ENCODE measurements at places on chromosomes 5 and 9.
A peak's percentile ranks its signal among the peaks of the same experiment; 100 is the strongest.

GRCh38 chr5:17727098-17727497, 92.8 kb downstream of the TAF11L14 start:
- no peak for DNase-seq

- no peak for DNase-seq
Measured at GRCh38 chr5:137366526-137366925, 132.6 kb downstream of the SPOCK1 start.

GRCh38 chr9:98781588-98782383, 14.6 kb downstream of the ANKS6 start:
- no peak for DNase-seq

- DNase-seq: no peak
Measured at GRCh38 chr9:96242811-96243210, 59.2 kb downstream of the HSD17B3 start.

DNA sequence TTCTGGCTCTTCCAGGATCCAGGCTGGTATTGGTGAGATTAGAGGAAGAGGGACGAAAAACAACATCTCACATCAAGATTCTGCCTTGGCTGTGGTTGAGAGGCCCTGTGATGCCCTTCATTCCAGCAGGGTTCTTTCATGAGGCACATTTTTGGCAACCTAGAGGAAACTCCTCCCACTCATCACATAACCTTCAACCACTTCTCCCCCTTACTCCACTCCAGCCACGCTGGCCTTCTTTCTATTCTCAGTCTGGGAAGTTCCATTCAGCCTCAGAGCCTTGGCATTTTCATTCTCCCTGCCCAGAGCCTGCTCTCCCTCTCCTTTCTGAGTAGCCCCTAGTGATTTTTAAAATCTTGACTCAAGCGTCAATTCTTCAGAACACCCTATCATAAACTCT, 337.5 kb downstream of the ZSWIM6 start:
- DNase-seq: no peak

DNA sequence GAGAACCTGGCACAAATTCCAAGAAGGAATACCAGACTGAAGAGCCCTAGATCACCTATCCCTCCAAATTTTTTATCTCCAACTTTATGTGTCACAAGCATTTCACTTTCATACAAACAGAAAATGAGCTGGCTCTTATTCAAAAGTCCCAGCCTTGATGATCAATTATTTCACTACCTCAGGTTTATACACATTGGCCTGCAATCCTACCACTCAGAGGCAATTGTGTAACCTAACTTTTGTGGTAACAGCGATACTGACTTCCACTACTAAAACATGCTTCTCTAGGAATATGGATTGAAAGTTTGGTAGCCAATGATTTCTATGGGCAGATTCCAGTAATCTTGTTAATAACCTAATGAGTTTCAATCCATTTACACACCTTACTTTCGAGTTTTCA, 10.5 kb downstream of the RNF38 start:
- no peak for DNase-seq

DNA sequence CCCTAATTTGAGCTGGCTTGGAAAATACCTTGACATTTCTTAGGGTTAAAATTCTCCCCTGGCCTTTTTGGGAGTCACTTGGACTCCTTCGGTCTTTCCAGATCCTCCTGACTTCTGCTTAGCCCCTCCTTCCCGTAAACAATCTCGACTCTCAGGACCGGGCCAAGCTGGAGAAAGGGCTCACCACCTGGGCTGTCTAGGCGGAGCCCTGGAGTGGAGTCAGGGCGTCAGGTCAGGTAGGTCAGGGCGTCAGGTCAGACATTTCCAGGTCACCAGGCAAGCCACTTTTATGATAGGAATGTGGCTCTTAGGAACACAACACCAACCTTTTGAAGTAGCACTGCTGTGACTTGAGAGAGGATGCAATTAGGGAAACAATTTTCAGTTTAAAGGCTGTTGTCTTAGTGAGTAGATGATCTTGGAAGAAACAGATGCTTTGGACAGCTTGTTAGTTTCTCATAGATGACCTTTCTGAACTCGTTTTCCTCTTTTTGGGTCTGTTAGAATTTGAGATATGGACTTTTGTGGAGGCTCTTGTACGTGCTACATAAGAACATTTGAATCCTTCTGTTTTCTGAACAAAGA, 12.8 kb downstream of the OSTF1 start:
- DNase-seq: no peak

- no peak for DNase-seq
Measured at GRCh38 chr9:131589124-131589711, 43.9 kb downstream of the PRRT1B start.

- DNase-seq: peak; percentile 73
Measured at GRCh38 chr5:139514486-139514856, 31.9 kb upstream of the STING1 start.

- peak; percentile 16 for DNase-seq
Measured at GRCh38 chr5:9468060-9468388, 77.9 kb downstream of the SEMA5A start.

GRCh38 chr5:53917826-53918225, 357.4 kb downstream of the NDUFS4 start:
- DNase-seq: no peak

- DNase-seq: no peak
Measured at GRCh38 chr9:4022435-4023067, 277.3 kb downstream of the GLIS3 start.

DNA sequence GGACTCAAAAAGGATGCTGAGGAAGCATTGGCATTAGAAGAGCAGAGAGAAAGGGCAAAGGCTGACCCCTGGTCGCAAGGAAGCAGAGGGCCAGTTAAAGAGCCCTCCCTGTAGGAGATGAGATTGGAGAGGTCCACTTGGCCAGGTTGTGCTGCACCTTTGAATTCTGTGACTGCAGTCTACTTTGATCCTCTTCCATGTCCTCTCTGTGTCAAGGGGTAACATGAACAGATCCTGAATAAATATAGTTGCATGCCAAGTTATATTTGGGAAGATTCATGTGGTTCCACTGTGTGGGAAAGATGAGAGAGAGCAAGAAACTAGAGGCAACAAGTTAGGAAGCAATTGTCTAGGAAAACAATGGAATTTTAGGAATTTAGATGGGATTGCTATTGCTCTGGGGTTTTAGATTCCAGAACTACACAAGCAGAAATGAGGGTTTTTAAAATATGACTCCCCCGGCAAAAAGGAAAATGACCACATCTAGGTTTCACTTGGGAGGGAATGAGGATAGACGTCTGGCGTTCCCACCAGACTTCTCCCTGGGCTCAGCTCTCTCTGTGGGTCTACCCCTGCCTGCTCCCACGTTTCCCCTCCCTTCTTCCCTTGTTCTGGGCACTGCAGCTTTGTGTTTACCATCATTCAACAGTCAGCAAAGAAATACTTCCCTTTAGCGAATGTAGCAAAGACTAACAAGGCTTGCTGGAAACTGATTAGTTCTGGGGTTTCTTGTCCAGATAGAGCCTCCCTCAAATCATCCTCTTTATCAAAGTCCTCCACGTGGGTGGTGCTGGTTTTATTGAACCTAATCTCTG, 63.6 kb downstream of the SNX18 start:
- DNase-seq: no peak

GRCh38 chr5:10455277-10455670, 13.6 kb downstream of the ROPN1L start:
- no peak for DNase-seq

DNA sequence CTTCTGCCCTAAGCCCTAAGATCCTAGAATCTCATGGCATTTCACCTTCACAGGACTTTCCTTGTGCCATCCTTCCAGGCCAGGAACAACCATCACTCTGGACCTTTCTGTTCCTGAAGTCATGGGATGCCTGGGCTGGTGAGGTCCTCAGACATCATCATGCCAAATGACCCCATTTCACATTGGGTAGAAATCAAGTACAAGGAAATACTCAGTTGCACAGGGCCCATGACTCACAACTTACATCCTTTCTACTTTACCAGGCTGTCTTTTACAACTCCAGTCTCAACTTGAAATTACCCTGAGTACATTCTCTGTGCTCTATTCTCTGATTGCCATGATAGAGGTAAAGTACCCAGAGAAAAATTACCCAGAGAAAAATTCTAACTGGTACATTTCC, 167.1 kb downstream of the PIK3R1 start:
- DNase-seq: no peak

DNA sequence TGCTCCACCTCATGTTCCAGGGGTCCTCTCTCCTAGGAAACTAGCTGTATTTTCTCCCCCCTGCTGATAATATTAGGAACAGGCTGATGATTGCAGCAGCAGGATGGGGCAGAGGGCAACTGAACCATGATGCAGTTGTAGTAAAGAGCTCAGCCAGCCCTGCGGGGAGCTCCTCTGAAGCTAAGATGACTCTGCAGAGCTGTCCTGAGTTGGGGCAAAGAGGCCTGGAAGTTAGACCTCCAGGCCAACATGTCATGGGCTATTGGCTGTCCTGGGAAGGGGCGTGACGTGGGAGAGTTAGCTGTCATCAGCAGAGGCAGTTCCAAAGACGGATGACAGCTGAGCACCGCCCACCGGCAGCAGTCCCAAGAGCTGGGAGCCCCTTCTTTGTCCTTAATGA, 6.6 kb upstream of the FBP1 start:
- DNase-seq: no peak

DNA sequence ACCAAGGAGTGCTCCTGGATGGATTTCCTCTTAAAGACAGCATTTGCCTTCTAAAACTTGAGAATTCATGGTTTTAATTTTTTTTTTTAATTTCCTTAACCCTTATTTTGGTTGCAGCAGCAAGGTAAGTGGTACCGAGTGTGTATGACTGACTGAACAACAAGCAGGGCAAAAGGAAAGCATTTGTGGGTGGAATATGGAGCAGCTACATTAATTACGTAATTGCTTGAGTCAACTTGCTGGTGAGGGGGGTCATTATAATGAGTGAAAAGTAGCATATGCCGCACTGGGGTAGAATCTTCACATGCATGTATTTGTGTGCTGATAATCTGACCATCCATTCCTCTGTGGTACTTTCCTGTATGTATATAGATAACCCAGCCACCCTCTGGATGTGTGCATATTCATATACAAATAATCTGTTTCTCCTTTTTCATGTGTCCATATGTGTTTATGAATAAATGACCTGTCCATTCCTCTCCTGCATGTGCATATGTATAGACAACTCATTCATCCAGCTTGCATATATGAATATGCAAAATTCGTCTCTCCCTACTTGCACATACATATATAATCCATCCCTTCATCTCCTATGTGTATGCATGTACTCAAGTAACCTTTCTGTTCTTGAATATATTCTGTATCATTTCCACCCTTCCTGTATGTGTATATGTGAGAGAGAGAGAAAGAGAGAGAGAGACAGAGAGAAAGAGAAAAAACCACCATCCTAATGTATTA, 147.5 kb upstream of the RUSC2 start:
- DNase-seq: no peak

DNA sequence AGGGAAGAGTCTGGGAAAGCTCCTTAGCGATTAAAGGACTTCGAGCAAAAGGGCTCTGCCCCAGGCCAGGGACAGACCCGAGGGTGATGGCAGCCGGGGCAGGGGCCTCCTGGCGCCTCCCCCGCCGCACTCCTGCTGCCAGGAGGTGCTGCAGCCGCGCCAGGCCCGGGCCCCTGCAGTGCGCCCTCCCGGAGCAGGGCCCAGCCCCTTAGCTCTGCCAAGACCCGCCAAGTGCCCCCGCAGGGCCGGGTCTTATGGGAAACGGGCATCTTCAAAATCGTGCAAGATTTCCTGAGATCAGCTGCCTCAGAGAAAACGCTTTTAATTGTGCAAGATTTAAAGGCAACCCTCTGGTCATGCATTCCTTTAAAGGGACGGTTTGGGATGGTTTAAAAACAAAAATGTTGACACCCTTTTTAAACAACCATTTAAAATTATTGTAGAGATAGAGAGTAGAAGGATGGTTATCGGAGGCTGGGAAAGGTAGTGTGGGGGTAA, 52.4 kb downstream of the CDC14B start:
- no peak for DNase-seq

DNA sequence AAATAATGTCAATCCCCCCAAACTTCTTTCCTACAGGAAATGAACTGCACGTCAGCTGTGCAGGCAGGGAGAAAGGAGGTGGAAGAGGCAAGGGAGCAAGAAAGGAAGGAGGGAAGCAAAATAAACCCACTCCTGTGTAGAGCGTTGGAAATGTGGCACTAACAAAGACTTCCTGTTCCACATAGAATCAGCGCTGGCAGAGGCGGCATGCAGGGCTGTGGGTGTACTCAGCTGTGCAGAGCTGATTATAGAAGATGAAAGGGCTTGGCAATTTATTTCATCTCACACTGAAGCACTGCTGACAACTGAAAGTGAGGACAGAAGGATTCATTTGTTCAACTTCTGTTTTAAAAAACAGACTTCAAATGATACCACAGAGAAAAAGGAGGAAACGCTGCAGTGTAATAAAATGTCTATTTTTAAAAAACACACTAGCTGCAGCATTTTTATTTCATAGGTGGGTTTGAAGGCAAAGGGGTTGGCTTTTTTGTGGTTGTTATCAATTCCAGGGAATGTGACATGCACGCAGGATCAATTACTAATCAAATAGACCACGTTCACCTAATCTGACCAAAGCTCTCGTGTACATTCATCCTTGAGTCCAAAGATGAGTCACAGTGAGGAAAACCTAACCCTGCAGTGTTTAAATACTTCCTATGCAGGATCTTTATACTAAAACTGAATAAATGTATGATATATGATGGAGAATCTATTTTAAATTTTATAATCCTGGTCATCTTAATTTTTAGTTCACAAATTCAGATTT, 583.5 kb downstream of the ZNF608 start:
- DNase-seq: no peak

DNA sequence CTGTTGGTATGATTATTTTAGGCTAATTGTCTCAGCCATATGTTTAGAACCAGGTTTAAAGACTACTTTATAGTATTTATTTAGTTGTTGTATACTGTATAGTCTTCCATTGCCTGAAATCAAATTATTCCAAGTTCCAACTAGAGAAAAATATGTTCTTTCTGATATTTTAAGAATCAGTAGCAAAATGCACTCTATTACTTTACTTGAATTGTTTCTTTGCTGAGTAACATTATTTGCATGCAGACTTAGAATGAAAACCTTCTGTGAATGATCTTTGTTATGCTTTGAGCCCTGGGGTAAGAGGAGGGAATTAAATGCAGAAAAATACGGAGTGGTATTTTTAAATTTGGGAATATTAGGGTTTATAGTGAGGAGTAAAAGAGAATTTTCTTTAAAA, 47.9 kb downstream of the MEGF10 start:
- DNase-seq: no peak

DNA sequence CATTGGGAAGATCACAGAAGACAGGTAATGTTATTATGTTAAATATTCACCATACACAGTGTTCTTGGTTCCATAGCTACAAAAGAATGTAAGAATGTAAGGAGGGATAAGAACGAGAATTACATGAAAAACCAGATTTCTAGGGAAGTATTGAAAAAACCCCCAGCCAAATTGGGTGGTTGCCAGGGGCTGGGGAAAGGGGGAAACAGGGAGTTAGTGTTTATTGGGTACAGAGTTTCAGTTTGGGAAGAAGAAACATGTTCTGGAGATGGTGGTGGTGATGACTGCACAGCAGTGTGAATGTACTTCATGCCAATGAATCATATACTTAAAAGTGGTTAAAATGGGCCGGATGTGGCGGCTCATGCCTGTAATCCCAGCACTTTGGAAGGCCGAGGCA, 40.3 kb downstream of the GLRX start:
- no peak for DNase-seq

GRCh38 chr5:56176871-56177533, 56.1 kb downstream of the ANKRD55 start:
- no peak for DNase-seq

- no peak for DNase-seq
Measured at GRCh38 chr5:62647241-62647640, 68.6 kb downstream of the LRRC70 start.

- DNase-seq: no peak
Measured at GRCh38 chr9:99169982-99170761, 51.6 kb downstream of the ALG2 start.

Measured in activated CD4-positive, alpha-beta memory T cell treated with anti-CD3 and anti-CD28 coated beads for 36 hours (primary cell).